ENCODE measurements at places on chromosomes 2 and 18.

- DNase-seq, result no peak
Measured at GRCh38 chr2:36415381-36416022, 59.9 kb downstream of the CRIM1 start.

GRCh38 chr2:5740053-5740452, 47.9 kb downstream of the SOX11 start:
- no peak for DNase-seq

GRCh38 chr2:39394516-39394961, 42.5 kb downstream of the MAP4K3 start:
- no peak for DNase-seq

DNA sequence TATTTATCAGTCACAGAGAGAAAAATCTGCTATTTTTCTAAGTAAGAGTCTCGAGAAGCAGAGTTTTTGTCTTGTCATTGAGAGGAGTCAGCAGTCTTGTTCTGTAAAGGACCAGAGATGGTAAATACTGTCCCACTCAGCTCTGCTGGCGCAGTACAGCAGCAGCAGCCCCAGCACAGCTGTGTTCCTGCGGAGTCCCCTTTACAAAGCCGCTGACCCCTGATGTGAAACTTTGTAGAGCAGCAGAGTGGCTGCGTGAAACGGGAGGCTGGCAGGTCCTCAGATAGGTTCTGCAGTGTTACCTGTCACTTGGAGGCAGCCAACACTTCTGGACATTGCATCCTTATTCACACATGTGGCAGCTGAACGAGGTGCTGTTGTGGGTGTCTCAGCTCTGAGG, 45.2 kb downstream of the TMEM185B start:
- DNase-seq, result no peak

DNA sequence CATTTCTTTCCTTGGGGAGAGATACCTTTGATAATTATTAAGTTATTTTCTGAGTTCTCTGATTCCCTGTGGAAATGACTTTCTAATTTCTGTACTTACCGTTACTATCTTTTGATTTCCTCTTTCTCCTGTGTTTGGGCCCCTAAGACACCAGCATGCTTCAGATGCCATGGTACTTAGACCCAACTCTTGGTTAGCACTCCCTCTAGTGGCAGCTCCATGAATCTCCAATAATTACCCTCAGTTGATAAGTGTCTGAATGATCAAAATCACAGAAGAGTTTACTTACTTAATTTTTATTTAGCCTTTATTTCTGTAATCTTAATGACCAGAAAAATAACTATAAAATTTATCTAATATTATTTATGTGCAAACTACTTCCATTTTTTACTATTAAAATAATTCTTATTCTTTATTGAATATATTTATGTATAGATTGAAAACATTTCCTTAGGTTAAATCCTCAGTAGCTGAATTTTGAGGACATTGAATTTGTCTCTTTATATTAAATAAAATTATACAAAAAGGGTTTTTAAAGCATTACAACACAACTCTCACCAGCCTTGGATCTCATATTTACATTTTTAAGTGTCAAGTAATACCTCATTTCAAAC, 300.4 kb downstream of the KCNS3 start:
- DNase-seq, result peak; percentile 14

- no peak for DNase-seq
Measured at GRCh38 chr2:146608490-146608889, 1236.3 kb upstream of the ACVR2A start.

- no peak for DNase-seq
Measured at GRCh38 chr18:50716902-50717301, 102.9 kb downstream of the MRO start.

GRCh38 chr2:149038442-149039212, at the start of gene LYPD6B:
Gene LYPD6B (plus strand): TSS chr2:149038699. CDS start chr2:149130949, 92,250 bp downstream.
- peak; percentile 56 for DNase-seq

- no peak for DNase-seq
Measured at GRCh38 chr2:241762321-241762932, 14.2 kb upstream of the GAL3ST2 start.

DNA sequence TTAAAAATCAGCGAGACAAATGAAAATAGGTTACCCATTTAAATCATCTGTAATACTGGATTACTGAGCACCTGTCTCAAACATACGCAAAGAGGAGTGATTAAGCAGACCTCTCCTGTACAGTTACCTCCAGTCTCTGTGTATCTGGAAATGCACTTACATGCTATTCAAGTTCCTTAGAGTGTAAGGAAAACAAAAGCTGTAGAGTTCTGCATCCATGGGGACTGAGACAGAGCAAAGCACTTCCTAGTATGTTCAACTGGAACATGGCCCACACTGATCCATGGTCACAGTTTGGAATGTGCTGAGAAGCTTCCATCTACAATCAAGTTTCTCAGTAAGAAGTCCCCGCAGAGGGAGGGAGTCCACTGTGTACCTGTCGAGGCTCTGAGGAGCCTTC, 63.9 kb downstream of the PPP4R1 start:
- DNase-seq, result no peak

DNA sequence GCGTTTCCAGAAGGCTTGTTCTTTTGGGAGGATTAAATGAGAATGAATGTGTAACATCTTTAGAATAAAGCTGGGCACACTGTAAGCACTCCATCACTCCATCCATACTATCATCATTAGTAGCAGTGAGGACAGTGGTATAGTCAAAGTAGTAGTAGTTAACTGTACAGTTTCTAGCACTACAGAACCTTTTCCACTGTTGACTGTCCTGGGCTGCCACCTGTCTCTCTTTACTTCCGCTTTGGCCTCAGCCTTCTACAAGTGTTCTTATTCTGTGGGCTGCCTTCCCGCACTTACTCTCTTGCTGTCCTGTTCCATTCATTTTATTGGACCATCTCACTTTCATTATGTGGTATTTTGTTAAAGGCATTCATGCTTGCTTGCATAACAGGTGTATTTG, 3.3 kb downstream of the SLC9A2 start:
- no peak for DNase-seq

- DNase-seq, result no peak
Measured at GRCh38 chr2:216694826-216695217, 527 bp downstream of the IGFBP5 start.

DNA sequence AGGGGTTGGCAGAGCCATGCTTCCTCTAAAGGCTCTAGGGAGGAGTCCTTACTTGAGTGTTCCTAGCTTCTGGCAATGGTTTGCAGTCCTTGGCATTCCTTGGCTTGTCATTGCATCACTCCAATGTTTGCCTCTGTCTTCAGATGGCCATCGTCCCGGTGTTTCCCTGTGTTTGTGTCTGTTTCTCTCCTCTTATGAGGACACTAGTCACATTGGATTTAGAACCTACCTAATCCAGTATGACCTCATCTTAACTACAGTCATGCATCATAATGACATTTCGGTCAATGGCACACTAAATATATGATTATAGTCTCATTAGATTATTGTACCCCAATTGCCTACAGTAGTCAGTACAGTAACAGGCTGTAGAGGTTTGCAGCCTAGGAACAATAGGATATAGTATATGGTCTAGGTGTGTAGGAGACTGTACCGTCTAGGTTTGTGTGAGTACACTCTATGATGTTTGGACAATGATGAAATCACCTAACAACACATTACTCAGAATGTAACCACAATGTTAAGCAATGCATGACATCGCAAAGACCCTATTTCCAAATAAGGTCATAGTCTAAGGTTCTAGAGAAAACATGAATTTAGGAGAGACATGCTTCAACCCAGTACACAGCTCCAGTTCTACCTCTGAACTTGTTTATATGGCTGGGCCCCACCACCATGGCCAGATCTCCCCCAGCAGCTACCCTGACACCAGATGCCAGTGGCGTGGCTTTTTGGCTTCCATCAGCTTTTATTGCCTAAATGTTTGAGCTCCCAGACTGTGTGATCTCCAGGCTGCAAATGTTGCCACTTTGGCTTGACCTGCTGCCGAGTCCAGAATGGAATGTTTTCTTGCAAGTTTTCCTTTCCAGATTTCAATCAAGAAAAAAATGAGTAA, 22.1 kb downstream of the SRD5A2 start:
- DNase-seq, result no peak

- peak; percentile 31 for DNase-seq
Measured at GRCh38 chr2:227038550-227039189, 125.3 kb downstream of the COL4A4 start.

DNA sequence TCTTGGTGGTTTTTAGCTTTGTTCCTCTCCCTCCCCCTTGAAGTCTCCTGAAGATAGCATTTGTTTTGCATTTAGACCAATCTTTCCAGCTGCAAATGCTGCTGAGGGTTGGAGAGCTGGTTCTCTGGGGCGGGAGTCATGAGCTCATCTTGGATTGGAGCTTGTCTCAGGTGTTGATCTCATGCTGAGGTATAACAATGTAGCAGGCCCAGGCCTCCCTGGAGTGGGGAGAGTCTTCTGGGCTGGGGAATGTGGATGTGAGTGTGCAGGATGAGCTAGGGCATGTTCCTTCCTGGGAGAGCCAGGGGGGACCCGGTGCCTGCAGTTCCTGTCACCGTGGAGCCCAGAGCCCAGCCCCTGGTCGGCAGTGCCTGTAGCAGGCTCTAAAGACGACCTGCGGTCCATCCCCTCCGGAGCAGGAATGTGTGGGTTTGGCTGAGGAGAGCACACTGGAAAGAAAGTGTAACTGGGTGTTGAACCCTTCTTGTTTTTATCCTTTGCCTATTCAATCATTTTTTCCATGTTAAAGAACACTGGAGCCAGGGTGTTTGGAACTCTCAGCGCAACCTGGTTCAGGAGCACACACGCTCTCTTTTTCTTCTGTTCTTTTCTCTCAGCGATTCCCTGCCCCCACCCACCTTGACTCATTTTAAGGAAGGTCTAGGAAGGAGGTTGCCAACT, 2.7 kb downstream of the ZNF532 start:
- no peak for DNase-seq

GRCh38 chr18:72871091-72871490, 3.3 kb upstream of the NETO1 start:
- peak; percentile 18 for DNase-seq

- no peak for DNase-seq
Measured at GRCh38 chr2:38260469-38260868, 116.6 kb downstream of the ATL2 start.

- no peak for DNase-seq
Measured at GRCh38 chr2:214293593-214293992, 117.3 kb upstream of the VWC2L start.

DNA sequence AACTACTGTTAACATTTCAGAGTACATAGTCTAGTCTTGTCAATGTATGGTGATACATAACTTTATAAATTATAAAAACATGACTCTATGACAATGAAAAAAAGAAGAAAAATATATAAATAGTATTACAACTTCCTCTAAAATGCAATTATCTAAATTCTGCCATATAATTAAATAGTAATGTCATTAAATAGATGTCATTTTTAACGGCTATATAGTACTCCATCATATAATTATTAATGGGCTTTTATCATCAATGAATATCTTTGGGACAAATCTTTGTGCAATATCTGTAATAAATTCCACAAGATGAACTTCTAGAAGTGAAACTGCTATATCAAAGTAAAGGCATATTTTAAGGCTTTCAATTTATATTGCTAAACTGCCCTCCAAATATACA, 24.8 kb downstream of the ATF2 start:
- no peak for DNase-seq

DNA sequence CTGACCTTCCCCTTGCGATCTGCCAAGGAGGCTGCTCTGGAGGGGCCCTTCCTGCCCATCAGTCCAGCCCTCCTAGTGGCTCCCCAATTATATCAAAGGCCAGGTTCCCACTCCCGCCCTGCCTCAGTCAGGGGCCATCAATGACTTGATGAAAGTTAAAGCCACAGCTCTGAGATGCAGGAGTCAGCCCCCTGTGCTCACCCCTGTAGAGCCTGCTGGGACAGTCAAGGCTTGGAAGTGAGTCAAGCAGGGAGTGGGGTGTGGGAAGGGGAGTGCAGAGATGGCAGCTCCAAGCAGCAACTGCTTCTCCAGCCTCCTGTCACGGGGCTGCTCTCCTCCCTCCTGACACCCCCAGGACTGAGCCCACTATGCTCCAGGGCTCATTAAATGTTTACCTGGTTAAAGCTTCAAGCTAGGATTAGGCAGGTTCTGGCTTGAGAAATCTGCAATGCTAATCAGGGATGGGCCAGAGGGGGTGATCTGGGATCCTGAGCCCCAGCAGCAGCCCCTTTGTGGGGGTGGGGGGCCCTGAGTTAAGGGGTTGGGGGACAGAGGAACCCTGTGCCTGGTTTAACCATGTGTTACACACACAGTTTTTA, 42.7 kb upstream of the ALK start:
- DNase-seq, result no peak

GRCh38 chr2:101942851-101943250, 48.9 kb upstream of the IL1R2 start:
- no peak for DNase-seq

- DNase-seq, result no peak
Measured at GRCh38 chr2:43026426-43027096, 199.8 kb downstream of the ZFP36L2 start.

- no peak for DNase-seq
Measured at GRCh38 chr2:62383846-62384245, 122.1 kb downstream of the TMEM17 start.
